CD4-positive, alpha-beta T cell treated with Interferon gamma for 1 hour (primary cell): ENCODE measurements at places on chromosomes 5 and 9.
A peak's percentile ranks its signal among the peaks of the same experiment; 100 is the strongest.

GRCh38 chr5:56075361-56075760 lies 80.6 kb upstream of the IL6ST start:
- no peak for DNase-seq

DNA sequence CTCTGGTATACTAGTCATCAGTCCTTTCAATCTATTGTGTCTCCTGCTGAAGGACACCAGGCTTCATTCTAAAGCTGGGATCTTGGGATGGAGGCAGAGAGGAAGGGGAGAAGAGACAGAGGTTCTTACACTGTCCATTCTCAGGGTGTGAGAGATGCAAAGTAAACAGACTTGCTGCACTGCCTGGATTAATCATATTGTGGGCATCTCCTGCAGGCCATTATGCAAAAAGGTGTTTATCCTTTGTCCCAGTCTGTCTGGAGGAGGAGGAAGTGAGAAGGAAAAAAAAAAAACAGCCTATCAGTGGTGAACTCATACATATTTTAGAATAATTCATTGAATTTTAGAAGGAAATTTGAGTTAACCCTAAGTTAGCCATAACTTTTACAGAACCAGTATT lies 92.9 kb upstream of the TNPO1 start:
- DNase-seq = no peak

DNA sequence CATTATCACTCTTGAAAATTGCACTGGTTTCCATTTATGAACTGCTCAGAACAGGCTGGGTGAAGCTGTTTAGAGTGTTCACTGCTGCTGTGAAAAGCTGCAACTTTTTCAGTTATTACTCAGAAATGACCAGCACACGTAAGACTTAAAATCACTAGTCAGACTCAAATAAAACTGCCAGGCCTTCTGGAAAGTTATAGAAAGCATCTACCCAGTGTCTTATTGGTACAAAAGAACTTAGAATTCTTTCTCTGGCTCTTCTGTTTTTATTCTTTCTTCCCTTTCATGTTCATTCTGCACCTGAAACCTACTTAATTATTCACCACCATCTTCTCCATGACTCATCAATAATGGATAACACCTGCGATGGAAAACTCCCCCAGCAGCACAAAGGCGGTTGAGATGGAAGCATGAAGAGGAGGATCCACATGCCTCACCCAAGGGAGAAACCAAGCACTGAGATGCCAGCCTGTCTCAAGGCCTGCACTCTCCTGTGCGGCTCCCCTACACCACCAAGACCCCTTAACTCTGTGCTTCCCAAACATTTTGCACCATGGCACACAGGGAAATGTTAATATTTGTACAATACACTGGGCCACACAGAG lies 171.9 kb downstream of the ENTREP1 start:
- DNase-seq = no peak

GRCh38 chr5:4781299-4781698 lies 358.8 kb upstream of the ADAMTS16 start:
- DNase-seq = no peak

DNA sequence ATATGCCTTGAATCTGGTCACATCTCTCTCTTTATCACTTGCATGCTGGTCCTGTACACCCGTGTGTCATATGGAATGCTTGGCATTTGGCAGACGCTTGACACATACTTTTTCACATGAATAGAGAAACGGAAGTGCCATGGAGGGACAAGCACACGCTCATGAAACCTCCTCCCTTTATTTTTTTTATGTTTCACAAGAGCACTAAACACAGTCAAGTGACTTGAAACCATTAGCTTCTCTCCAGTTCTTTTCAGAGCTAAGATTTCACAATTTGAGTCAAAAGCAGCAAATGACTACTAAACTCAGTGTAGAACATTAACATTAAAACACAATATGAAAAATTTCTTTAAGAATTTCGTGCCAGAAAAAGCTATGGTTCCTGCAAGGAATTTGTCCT lies 151.1 kb downstream of the DOCK2 start:
- DNase-seq = no peak

GRCh38 chr5:149706158-149706557 lies 24.0 kb upstream of the PPARGC1B start:
- DNase-seq = no peak

GRCh38 chr5:158737536-158738027 lies 362.1 kb downstream of the EBF1 start:
- DNase-seq = no peak

- no peak for DNase-seq
Measured at GRCh38 chr5:173486355-173487225, 129.9 kb downstream of the BOD1 start.

GRCh38 chr5:158777647-158778350 lies 321.9 kb downstream of the EBF1 start:
- no peak for DNase-seq

DNA sequence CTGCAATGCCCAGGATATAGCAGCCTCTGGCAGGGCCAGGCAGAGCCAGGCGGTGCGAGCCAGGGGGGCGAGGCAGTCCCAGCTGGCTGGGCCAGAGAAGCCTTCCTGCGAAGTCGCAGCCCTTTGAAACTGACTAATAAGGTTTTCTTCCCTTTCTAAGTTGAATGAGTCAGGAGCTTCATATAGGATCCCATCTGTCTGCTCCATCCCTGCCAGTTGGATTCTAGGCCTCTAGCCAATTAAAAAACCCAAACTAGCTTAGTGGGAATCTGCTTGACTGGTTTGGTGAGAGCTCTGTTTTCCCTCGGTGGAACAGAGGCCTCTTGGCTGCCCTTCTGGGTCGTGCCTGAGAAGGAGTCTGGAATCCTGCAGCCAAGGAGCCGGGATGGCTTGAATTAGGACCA lies 70.1 kb upstream of the RAPGEF1 start:
- no peak for DNase-seq

GRCh38 chr5:60492958-60493357 lies 207.0 kb downstream of the DEPDC1B start:
- no peak for DNase-seq

GRCh38 chr9:79812507-79813257 lies 240.9 kb downstream of the TLE4 start:
- DNase-seq = peak; percentile 5

- no peak for DNase-seq
Measured at GRCh38 chr5:98929710-98930298, 997 bp upstream of the CHD1 start.

GRCh38 chr5:149940077-149940574 lies 4.5 kb downstream of the PDE6A start:
- no peak for DNase-seq

- no peak for DNase-seq
Measured at GRCh38 chr9:135584371-135584770, 22.8 kb downstream of the PAEP start.

DNA sequence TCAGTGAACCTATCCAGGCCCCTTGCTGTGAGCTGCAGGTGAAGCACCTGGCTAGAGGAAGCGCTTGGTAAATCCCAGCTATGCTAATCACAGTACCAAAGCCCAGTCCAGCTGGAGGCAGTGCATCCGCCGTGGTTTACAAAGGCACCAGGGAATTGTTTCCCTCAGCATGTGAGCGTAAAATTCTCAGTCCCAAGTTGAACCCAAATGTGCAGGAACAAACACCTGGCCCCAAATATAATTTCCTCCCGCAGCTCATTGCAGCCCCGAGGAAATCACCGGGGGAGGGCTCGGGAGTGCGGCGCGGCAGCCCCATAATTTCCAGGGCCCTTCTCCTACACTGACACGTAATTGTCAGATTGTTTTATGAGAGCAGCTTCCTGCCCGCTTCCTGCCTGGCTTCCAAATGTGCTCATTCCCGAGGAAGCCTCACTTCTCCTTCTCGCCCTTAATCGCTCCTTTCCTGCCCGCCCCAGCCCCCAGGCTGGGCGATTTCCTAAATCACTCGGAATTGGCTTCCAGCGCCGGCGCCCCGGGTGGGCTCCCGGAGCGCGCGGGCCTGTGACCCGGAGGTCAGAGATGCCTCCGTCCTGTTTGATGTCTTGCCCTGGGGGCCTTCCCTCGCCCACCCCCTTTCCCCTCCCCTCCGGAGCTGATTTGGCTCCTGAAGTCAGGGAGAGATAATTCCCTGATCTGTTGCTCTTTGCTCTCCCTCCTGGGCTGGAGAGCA lies 134.4 kb downstream of the FGF1 start:
- no peak for DNase-seq

DNA sequence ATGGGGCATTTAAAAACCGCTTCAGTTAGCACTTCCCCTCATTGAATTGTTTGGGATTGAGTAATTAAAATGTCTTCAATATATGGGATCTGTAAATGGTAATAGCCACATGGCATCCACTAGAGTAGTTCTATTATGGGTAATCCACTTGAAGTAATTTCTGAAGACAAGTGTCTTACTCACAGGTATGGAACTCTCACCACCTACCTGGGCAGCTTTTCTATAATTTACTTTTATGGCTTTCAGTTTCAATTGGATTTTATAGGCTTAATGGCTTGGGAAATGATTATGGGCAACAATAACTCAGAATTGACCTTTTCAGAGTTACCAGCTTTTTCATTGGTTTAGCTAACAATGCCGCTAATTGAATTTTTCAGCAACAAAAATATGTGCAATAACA lies 597.9 kb downstream of the PTPRD start:
- no peak for DNase-seq

DNA sequence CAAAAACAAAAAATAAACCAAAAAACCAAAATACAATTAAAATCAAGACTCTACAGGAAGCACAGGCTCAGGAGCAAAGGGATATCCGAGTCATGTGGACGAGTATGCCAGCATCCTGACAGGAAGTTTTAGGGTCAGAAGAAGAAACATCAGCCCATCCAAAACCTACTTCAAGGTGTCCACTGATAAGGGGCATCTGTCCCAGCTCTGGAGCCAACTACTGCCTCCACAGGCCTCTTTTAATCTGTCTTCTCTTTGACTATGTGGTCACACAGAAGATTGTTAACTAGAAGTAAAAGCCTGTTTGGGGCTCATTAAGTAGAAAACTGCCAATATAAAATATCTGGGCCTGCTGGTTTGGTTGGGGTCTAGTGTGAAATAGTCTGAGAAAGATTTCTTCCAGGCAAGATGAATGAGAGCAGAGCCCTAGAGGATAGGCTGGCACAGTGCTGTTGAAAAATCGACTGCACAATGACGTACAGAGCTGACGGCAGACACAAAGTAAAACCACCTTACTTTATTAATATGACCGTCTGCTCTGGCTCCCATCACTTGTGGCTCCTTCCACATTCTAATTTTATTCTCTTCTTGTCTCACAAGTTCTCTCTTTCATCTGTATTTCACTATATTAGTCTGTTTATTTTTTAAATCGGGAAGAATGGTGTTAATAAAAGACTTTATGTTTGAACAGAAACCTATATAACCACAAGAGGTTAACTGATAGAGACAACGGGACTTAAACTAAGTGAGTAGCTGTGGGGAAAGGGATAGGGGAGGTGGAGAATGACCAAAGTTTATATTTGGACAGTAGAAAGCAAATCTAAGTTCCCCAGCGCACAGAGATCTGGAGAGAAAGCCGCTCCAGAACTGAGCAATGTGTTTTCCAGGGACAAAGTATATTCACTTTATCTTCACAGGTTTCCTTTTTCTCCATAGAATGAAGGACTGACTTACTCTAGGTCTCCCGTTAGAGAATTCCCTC lies 22.9 kb upstream of the MSH3 start:
- no peak for DNase-seq

- no peak for DNase-seq
Measured at GRCh38 chr9:77495834-77496671, 152.1 kb downstream of the GNA14 start.

GRCh38 chr9:134007150-134007549 lies 15.0 kb upstream of the VAV2 start:
- no peak for DNase-seq

DNA sequence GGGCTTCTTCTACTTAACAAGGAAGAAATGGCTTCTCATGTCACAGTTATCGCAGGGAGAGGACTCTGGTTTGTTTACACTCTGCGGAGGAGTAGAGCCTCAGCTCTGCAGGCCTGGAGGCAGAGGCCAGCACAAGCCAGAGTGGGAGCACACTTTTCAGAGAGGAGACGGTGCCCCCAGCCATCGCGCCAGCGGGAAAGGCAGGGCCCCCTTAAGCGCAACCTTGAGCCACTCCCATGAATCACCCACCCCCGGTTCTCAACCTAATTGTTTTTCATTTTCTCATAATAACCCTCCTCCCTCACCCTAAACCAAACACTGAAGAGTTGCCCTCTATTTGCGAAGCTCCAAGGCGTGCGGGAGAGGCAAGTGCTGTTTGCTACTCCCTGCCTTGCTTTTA lies 208.4 kb upstream of the TBCA start:
- DNase-seq = no peak

- no peak for DNase-seq
Measured at GRCh38 chr5:155753943-155754581, 572.9 kb upstream of the SGCD start.

DNA sequence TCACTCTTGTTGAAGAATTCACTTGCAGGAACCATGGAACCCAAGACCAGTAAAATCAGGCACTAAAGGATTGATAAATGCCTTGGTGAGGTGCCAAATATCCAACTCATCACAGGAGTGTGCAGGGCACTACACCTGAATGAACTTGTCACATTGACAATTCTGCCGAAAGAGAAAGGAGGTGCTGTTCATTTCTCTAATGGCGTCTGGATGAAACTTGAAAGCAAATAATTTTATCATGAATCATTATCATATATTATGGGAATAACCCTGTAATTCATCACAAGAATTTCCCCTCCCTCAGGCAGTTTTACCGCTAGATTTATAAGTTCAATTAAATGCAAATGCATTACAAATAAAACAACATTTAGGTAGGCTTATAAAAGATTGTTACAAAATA lies 360.0 kb downstream of the GLIS3 start:
- no peak for DNase-seq

GRCh38 chr5:1985781-1986180 lies 103.1 kb upstream of the IRX4 start:
- DNase-seq = no peak

- no peak for DNase-seq
Measured at GRCh38 chr5:34854459-34855174, 15.7 kb downstream of the TTC23L start.

- no peak for DNase-seq
Measured at GRCh38 chr9:99966716-99967115, 60.3 kb downstream of the STX17 start.

GRCh38 chr9:96486386-96487028 lies 36.5 kb downstream of the HABP4 start:
- no peak for DNase-seq

GRCh38 chr5:165139262-165139661 lies 1633.8 kb downstream of the MAT2B start:
- DNase-seq = no peak

GRCh38 chr9:4970970-4971641 lies 14.0 kb upstream of the JAK2 start:
- peak; percentile 14 for DNase-seq

GRCh38 chr5:44574678-44575077 lies 185.5 kb upstream of the FGF10 start:
- DNase-seq = no peak

DNA sequence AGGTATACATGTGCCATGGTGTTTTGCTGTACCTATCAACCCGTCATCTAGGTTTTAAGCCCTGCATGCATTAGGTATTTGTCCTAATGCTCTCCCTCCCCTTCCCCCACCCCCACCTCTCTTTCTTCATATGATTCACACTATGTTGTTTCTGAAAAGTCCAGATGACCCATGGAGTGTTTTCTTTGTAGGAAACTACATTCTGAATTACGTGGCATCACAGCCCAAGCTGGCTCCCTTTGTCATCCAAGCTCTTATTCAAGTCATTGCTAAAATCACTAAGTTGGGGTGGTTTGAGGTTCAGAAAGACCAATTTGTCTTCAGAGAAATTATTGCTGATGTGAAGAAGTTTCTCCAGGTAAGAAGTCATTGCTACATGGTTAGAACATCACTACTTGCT lies 30.4 kb downstream of the RANBP17 start:
- DNase-seq = no peak
